Activated CD4-positive, alpha-beta memory T cell treated with anti-CD3 and anti-CD28 coated beads for 36 hours (primary cell): ENCODE measurements at places on chromosomes 3 and 15. TPM values are rescaled to one million over a fixed set of nuclear protein-coding genes. Genes with fewer than 3 reads are reported as not detected.

- no peak for DNase-seq
These were observed 199.3 kb downstream of the FEZF2 start for GRCh38 chr3:62173939-62174515.

Gene ZNF385D
- total RNA-seq = not detected

DNA sequence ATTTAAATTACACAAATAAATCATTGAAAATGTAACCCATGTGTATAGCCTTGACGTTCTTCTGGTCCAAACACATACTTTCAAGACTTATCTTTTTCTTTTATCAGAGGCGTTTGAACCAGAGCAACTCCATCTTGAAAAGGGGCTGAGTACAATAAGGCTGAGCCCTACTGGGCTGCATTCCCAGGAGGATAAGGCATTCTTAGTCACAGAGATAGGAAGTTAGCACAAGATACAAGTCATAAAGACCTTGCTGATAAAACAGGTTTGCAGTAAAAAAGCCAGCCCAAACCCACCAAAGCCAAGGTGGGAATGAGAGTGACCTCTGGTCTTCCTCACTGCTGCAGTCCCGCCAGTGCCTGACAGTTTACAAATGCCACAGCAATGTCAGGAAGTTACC is 101.0 kb upstream of the IGSF10 start:
- no peak for DNase-seq

DNA sequence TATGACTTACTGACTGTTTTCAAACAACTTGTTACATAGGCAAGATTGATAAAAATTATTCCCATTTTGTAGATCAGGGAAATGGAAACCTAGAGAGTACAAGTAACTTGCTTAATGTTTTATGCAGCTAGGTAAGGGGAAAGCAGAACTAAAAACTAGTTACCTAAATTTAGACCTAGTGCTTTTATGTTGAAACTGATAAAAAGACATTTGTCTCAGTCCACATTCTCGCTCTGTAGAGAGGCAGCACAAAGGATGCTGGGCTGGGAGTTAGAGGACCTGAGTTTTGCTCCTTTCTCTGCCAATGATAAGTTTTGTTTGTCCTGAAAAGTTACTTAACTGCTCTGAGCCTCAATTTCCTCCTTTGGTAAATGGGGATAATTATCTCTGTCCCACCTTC is 17.4 kb downstream of the TIMP4 start:
- DNase-seq = no peak

Gene IL1RAP
- 15.8 TPM for total RNA-seq
